ENCODE measurements at places on chromosomes 13 and 19. TPM values are rescaled to one million over a fixed set of nuclear protein-coding genes. Genes with fewer than 3 reads are reported as not detected.

F7 gene
- total RNA-seq = 0.67 TPM

DNA sequence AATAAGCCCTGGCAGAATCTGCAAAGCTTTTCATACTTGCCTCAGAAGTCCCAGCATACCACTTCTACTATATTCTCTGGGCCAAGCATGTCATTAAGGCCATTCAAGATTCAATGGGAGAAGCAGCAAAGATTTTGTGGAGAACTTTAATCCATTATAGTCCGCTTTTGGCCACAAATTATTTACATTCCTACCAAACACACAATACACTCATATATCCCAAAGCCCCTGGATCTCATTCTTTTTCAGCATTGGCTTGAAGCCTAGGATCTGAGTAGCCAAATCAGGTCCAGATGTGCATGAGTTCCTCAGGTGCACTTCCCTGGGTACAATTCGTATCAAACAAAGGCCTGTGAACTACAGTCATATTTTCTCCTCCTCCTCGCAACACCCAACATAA lies 203.4 kb downstream of the NDFIP2 start:
- H3K27me3 ChIP-seq = no peaks in the 10 kb centered on the region
- H3K4me1 ChIP-seq = no peaks in the 10 kb centered on the region
- no peaks in the 10 kb centered on the region for H3K36me3 ChIP-seq
- H3K4me3 ChIP-seq = no peak overlapping the region

DNA sequence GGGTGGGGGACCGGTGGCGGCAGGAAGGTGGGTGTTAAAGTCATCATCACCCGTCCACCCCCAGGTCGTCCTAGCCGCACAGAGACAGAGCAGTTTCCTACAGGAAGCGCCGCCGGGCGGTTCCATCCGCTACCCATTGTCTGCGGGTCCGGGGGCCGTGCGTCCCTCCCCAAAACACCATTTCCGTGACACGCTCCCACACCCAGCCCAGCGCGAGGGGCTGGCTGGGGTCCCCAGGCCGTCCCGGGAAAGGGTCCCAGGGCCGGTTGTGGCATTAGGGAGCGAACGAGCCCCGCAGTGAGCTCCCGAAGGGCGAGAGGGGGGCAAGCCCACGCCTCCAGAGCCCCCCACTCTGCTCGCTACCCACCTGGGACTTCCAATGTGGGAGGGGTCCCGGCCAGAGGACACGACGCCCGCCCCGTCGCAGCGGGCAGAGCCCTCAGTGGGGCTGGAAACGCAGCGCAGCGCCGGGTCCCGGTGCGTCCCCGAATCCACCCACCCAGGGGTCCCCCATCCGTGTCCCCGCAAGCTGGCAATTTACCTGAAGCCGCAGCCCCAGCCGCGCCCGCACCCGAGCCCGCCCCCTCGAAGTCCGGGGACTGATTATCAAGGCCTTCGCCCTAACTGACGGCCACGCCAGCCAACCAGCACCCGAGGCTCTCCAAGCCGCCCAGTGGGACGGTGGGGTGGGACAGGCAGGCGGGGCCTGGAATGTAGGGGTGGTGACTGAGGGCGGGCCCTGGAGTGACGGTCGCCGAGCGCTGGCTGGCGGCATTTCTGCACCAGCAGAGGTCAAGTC lies at the start of gene KANK3:
KANK3 (minus strand) TSS at position 579 of the 799 bp plus-strand sequence. CDS start 5,434 bp downstream, outside the sequence.
- no peak within 1 kb of the TSS for H3K27ac ChIP-seq
- no peaks in the 10 kb centered on the region for H3K4me1 ChIP-seq
- peak within 1 kb of the TSS; percentile 54 for H3K4me3 ChIP-seq
- H3K27me3 ChIP-seq = peaks cover 6% of the 10 kb centered on the region
- DNase-seq = peak; percentile 99

GRCh38 chr13:44541601-44542000 lies 34.5 kb downstream of the TSC22D1 start:
- H3K4me3 ChIP-seq = no peak overlapping the region
- H3K27ac ChIP-seq = no peak overlapping the region
- H3K4me1 ChIP-seq = no peaks in the 10 kb centered on the region
- no peak for DNase-seq

PTH2 gene
- 0.82 TPM for total RNA-seq

DNA sequence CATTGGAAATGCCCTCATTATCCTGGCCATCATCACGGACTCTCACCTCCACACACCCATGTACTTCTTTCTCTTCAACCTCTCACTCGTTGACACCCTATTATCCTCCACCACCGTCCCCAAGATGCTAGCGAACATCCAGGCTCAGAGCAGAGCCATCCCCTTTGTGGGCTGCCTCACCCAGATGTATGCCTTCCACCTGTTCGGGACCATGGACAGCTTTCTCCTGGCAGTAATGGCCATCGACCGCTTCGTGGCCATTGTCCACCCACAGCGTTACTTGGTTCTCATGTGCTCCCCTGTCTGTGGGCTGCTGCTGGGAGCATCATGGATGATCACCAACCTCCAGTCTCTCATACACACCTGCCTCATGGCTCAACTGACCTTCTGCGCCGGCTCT lies 5.2 kb downstream of the OR1I1 start:
- H3K27me3 ChIP-seq = no peaks in the 10 kb centered on the region
- H3K4me1 ChIP-seq = no peaks in the 10 kb centered on the region
- no peak for DNase-seq
- no peaks in the 10 kb centered on the region for H3K36me3 ChIP-seq
- H3K4me3 ChIP-seq = no peak overlapping the region
- no peak overlapping the region for H3K27ac ChIP-seq

DNA sequence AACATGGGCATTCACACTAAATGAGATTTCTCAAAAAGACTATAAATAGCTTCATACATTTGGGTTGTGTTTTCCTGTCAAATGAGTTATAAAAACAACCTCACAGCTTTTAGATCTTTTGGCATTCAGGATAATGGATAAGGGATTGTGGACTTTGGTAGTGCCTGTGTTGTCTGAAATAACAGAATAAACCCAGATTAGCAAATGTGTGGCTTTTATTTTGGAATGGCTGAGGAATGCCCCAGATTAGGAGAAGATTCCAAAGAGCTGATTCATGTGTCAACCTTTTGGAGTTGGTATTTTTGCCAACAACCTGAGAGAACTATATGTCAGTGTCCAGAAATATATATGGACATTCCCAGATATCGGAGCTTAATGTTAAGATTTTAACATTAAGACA lies 164.7 kb downstream of the MTUS2 start:
- no peaks in the 10 kb centered on the region for H3K4me1 ChIP-seq
- H3K27ac ChIP-seq = no peak overlapping the region
- no peak for DNase-seq
- H3K4me3 ChIP-seq = no peak overlapping the region
- H3K27me3 ChIP-seq = no peaks in the 10 kb centered on the region

DNA sequence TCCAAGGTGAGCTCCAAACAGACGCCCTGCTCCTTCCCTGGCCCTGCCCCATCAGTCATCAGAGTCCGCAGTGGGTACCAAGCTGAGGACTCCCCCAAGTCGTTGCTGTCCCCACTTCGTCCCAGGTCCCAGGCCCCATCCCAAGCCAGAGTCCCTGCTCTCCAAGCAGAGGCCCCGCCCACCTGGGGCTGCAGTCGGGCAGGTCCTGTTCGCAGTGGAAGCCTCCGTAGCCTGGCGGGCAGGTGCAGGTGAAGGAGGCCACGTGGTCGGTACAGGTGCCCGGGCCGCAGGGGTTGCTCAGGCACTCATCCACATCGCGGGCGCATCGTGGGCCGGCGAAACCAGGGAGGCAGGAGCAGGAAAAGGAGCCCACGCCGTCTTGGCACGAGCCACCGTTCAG lies 19.4 kb downstream of the NOTCH3 start:
- peaks cover 70% of the 10 kb centered on the region for H3K36me3 ChIP-seq
- no peak overlapping the region for H3K4me3 ChIP-seq
- DNase-seq = no peak
- peak overlapping the region; percentile 23 for H3K27ac ChIP-seq
- no peaks in the 10 kb centered on the region for H3K27me3 ChIP-seq

- no peak for DNase-seq
- no peak overlapping the region for H3K27ac ChIP-seq
- H3K4me1 ChIP-seq = no peaks in the 10 kb centered on the region
- no peaks in the 10 kb centered on the region for H3K36me3 ChIP-seq
- H3K27me3 ChIP-seq = peaks cover 13% of the 10 kb centered on the region
These were observed 35.5 kb downstream of the LYL1 start for GRCh38 chr19:13066933-13067807.

DNA sequence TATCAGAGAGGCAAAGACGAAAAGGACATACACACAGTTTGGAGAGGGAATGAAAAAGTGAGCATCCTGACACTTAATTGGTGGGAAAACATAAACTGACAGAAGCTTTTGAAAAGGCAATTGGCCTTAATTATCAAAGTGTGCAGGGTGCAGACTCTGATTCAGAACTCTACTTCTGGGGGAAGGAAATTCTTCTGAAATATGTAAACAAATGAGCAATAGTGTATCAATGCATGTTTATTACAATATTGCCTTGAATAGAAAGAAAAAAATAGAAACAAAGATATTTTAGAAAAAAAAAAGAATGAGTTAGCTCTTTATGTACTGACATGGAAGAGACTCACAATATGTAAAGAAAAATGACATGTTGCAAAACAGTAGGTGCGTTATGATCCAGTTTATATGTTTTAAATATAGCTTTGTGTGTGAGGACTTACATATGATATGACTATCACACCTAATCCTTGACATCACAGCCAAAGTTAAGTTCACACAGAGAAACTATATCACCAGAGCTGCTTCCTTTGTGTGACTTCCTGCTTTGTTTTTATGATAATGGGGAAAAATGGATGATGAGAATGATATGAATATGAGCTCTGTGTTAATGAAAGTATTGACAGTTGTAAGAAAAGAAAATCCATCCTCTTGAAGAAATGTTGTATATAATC lies 182.4 kb downstream of the KCTD12 start:
- no peaks in the 10 kb centered on the region for H3K4me1 ChIP-seq
- no peak overlapping the region for H3K27ac ChIP-seq
- no peak for DNase-seq
- H3K27me3 ChIP-seq = no peaks in the 10 kb centered on the region
- no peaks in the 10 kb centered on the region for H3K36me3 ChIP-seq
